ENCODE measurements at places on chromosomes 16 and 17.

GRCh38 chr16:69477546-69477945 lies 53.1 kb downstream of the CYB5B start:
- peak; percentile 69 for DNase-seq

DNA sequence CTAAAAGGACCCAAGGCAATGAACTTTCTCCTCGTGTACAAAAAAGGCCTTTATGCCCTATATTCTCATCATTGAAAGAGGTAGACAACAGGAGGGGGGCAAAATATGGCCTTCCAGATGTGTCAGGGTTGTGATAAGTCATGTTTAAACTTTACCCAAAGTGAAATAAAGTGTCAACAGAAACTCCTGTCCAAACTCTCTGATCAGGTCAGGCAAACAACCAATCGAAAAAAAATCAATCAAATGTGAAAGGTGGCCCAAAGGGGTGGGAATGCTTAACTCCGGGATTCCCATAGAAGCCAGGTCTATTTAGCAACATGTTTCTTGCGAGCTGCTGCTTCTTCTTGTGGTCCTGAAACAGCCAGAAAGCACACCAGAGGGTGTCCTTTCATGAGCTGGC lies 49.5 kb upstream of the SOX9 start:
- DNase-seq = no peak

GRCh38 chr17:28151001-28151400 lies 108.5 kb downstream of the NLK start:
- DNase-seq = no peak

DNA sequence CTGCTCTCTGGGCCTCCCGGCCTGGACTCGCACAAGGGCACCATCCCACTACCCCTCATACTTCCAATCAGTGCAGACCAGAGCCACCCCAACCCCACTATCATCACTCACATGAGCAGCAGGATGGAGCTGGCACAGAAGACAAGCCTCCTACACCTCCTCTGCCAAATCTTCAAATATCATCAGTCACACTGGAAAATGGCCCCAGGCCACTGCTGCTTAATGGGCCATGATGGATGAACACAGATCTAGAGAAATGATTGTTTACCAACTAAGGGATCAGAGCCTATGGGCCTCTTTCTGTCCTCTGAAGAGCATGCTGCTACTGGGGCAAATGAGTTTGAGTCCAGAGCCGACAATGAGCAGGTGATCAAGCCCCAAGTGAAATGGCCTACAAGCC lies 165.5 kb downstream of the GRIN2A start:
- no peak for DNase-seq

DNA sequence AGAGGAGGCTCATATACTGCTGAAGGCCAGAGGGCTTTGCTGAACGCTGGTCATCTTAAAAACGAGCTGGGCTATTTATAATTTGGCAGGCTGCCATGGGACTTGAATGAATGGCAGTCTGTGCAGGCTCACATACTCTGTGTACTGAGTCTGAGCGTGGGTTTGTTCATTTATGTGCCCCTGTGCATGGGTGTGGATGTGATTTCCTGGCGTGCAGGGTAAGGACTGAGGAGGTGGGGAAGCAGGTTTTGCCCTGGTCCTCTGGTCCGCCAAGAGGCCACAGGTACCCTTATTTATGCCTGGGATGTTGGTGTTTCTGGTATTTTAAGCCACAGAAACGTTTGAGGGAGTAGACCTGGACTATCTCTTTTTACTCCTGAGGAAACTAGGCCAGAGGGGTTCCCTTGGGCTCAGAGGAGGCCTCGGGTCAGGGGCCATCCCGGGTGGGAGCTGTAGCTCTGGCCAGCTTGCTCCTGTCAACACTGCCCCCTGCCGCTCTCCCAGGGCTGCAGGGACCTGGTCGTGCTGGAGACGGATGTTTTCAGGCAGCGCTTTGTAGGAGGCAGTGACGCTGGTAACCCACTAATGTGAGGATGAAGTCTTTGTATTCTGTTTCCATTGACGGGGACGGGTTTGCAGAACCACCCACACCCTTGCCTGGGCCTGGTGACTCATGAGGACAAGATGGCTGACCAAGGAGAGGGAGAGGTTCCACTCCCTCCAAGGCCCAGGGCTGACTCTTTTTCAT lies 184.4 kb downstream of the MSI2 start:
- DNase-seq = peak; percentile 91

DNA sequence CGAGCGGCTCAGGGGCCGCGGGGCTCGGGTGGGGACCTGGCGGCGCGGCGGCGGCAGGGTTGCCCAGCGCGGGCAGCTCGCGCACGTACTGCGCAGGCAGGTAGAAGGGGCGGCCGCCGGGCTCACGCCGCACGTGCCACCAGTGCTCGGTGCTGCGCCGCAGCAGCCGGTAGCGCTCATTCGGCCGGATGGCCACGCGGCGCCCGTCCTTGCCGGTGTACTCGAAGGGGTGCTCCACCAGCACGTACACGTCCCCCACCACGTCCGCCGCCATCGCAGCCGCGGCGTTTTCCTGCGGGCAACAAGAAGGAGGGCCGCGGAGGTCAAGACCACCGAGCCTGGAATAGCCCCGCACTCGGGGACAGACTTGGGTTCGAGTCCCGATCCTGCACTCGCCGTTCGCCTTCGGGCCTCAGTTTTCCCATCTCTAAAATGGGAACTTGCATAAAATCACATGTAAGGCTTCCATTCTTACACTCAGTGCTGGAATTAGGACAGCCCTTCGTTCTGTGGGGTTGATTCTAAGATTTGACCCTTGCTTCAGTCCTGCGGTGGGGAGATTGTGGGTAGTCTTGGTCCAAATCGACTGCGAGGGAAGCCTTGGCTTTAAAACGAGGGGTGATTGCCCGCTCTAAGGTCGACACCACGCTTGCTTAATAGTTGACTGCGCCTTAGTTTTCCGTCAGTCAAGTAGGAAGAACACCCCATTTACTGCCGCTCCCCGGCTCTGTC lies 2.5 kb downstream of the ARHGAP27 start:
- no peak for DNase-seq

- no peak for DNase-seq
These were observed 3.3 kb upstream of the HEXIM1 start for GRCh38 chr17:45145035-45145389.

DNA sequence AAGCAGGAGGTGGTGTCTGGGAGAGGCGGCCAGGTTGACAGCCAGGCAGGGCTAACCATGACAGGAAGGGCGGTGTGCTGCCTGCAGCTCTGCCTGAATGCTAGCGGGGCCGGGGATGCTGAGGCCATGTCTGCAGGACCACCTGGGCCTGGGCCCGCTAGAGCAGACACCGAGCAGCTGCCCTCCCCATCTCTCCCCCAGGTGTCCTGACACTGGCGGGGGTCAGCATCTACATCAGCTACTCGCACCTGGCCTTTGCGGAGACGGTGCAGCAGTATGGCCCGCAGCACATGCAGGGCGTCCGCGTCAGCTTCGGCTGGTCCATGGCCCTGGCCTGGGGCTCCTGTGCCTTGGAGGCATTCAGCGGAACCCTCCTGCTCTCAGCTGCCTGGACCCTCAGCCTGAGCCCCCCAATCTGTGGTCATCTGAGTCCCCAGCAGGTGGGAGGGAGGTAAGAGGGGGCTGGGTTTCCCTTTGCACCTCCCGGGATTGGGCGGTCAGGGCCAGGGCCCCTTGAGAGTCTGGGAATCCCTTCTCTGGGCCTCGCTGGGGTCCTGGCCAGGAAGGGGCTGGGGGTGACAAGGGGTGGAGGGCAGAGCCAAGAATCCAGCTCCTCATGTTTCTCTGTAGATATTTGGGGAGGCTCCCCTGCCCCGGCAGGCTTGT lies 7.5 kb downstream of the TMEM235 start:
- DNase-seq = no peak
